ENCODE measurements at places on chromosomes 2 and 18.

DNA sequence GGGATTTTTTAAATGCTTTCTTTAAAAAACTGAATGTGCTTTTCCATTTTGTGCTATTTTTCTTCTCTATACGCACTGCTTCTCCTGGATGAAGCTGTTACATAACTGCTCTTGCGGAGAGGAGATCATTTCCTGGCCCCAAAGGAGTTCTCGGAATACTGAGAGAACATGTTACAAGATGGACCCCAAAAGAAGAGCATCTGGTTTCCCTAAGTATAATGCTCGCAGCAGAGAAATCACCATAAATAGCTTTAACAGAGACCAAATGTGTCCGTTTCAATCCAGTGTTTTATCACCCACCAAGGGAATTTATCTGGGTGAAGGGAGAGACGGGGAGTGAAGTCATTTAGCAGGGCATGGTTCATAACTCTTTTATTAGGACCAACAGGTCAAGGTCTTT, 80.1 kb downstream of the RBM43 start:
- DNase-seq, result no peak

DNA sequence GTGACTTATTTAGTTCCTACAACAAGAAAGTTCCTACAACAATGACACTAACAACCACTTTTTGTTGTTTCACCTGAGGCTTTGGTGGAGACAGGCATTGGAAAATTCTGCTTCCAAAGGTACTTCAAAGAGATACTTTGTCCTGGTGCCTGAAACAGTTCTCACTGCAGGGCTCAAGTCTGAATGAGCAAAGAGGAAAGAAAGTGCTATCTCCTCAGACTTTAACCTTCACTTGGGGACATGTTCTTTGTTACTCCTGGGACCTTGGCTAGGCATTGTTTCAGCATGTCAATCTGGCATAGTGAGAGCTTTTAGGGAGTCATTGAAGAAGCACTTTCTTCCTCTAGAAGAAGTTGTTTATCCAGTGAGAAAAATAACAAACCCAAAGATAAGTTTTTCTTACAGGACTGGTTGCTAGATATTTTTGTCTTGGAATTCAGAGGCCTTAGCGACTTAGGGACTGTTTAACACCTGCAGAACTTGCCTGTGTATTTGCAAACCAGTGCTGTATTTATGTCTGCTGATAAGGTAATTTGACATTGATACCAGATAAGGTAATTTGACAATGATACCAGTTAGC, 12.2 kb downstream of the MDH1 start:
- no peak for DNase-seq

- DNase-seq, result no peak
Observed at GRCh38 chr2:42045848-42046748, 1.7 kb upstream of the PKDCC start.

- peak; percentile 34 for DNase-seq
Observed at GRCh38 chr18:76495006-76495370, at the start of gene ZNF516. Gene ZNF516, minus strand, starts transcription at chr18:76495242. Its CDS starts 52,188 bp downstream, at chr18:76443054.

GRCh38 chr2:236748801-236749200, 179.2 kb downstream of the ACKR3 start:
- no peak for DNase-seq

GRCh38 chr2:529424-529823, 147.8 kb downstream of the TMEM18 start:
- no peak for DNase-seq
